H4 (cell line): ENCODE measurements at places on chromosomes 7 and 10. TPM values are rescaled to one million over a fixed set of nuclear protein-coding genes. Genes with fewer than 3 reads are reported as not detected.

The COL17A1 gene
- total RNA-seq = not detected in 2 replicates

- no peak for DNase-seq
Observed at GRCh38 chr7:8778459-8778858, 345.1 kb downstream of the NXPH1 start.

The COL1A2 gene
- 0.46 and 2.2 TPM in 2 replicates for total RNA-seq

The INHBA gene
- total RNA-seq = 1.2 and 2.2 TPM in 2 replicates

- no peak for DNase-seq
Observed at GRCh38 chr10:31678575-31679516, 249.8 kb downstream of the ARHGAP12 start.

GRCh38 chr10:119807960-119808697 is 64.5 kb downstream of the MCMBP start:
- peak; percentile 88 for DNase-seq

GRCh38 chr7:34269084-34269483 is 363.7 kb downstream of the BMPER start:
- DNase-seq = no peak

GRCh38 chr7:99203092-99203491 is 4.8 kb downstream of the KPNA7 start:
- no peak for DNase-seq

The CACNA2D1 gene
- total RNA-seq = 28.0 and 33.2 TPM in 2 replicates

- DNase-seq = no peak
Observed at GRCh38 chr7:105963038-105963667, at the start of gene CDHR3. Gene CDHR3, plus strand, starts transcription at chr7:105963264. Its CDS starts 55 bp downstream, at chr7:105963319.

GRCh38 chr10:54266395-54266794 is 534.6 kb downstream of the PCDH15 start:
- no peak for DNase-seq

GRCh38 chr10:21758239-21758638 is 224.2 kb downstream of the MLLT10 start:
- DNase-seq = no peak
